ENCODE measurements at places on chromosomes 13 and 19. TPM values are rescaled to one million over a fixed set of nuclear protein-coding genes. Genes with fewer than 3 reads are reported as not detected.
A peak's percentile ranks its signal among the peaks of the same experiment; 100 is the strongest.

DNA sequence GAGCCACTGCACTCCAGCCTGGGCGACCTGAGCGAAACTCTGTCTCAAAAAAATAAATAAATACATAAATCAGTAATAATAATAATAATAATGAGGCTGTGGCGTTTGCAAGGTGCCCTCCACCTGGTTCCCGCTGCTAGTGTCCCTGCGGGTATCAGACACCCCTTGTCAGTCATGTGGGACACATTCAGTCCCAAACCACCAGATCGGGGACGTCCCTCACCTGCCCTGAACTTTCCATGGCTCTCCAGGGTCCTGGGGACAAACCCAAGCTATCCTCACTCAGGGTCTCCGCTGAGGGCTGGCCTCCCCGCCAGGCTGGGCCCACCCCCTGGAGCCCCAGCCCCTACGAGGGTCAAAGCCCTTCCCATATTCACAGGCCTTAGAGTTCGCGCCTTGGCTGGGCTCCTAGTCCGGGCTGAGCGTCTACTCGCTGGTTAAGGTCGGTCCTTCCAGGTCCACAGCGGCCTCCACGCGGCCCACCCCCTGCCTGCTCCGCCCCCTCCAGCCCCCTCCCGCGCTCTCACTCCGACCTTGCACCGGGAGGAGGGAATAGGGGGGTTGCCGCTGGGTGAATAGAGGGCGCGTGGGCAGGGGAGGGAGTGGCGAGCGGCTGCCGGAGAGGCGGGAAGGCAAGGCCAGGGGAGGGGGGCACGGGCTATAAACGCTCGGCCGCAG, 349 bp upstream of the KISS1R start:
- DNase-seq = no peak
- peak overlapping the region; percentile 18 for H3K4me3 ChIP-seq
- H3K27ac ChIP-seq = no peak overlapping the region
- no peaks in the 10 kb centered on the region for H3K27me3 ChIP-seq

DNA sequence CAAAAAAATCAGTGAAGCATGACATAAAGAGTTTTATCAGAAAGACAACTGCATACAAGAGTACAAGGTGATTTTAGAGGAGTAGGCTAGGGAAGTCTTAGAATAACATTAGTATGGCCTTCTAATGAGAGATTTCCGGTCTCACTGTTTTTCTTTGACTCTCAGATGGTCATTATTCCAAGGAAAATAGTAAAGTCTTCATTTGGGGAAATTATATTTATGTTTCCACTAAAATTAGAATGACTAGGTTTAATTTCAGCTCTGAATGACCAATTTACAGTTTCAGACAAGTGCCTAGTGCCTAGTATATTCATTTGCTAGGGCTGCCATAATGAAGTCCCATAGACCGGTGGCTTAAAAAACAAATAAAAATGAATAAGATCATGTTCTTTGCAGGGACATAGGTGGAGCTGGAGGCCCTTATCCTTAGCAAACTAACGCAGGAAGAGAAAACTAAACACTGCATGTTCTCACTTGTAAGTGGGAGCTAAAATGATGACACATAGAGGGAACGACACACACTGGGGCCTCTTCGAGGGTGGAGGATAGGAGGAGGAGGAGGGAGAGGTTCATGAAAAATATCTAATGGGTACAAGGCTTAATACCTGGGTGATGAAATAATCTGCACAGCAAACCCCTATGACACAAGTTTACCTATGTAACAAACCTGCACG, 303.1 kb downstream of the PCDH9 start:
- H3K36me3 ChIP-seq = no peaks in the 10 kb centered on the region
- DNase-seq = no peak
- H3K27ac ChIP-seq = no peak overlapping the region

- no peaks in the 10 kb centered on the region for H3K27me3 ChIP-seq
These were observed 216.3 kb downstream of the SLITRK6 start for GRCh38 chr13:85582890-85583289.

Gene SCEL
- total RNA-seq = not detected

GRCh38 chr19:1268226-1269064, 687 bp upstream of the CIRBP start:
- H3K27me3 ChIP-seq = peaks cover 4% of the 10 kb centered on the region
- peak overlapping the region; percentile 77 for H3K4me3 ChIP-seq
- H3K36me3 ChIP-seq = peaks cover 37% of the 10 kb centered on the region
- H3K4me1 ChIP-seq = peaks cover 60% of the 10 kb centered on the region

DNA sequence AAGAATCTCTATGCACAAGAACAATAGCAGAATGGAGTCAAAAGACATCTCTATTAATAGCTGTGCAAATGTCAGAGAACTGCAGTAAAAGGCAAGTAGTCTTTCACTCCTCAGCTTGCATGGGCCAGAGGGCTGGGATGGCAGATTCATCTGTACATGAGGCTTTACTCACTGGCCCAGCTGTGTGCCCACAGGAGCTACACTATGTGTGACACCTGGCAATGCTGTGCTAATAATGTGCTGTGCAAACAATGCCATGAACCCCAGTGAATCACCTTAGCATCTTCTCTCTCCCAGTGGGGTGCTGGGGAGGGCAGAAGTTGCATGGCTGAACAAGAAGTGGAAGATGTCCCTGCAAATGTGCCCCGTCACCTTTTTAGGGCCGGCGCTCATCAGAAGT, 73.1 kb downstream of the KL start:
- H3K36me3 ChIP-seq = no peaks in the 10 kb centered on the region
- H3K27me3 ChIP-seq = peaks cover 4% of the 10 kb centered on the region
- peaks cover 6% of the 10 kb centered on the region for H3K4me1 ChIP-seq
- no peak overlapping the region for H3K4me3 ChIP-seq
- H3K27ac ChIP-seq = no peak overlapping the region

GRCh38 chr19:37467608-37468090, 405 bp upstream of the ZNF569 start:
- DNase-seq = no peak
- H3K4me1 ChIP-seq = peaks cover 18% of the 10 kb centered on the region
- H3K36me3 ChIP-seq = peaks cover 43% of the 10 kb centered on the region
- no peaks in the 10 kb centered on the region for H3K27me3 ChIP-seq
- peak overlapping the region; percentile 96 for H3K27ac ChIP-seq

DNA sequence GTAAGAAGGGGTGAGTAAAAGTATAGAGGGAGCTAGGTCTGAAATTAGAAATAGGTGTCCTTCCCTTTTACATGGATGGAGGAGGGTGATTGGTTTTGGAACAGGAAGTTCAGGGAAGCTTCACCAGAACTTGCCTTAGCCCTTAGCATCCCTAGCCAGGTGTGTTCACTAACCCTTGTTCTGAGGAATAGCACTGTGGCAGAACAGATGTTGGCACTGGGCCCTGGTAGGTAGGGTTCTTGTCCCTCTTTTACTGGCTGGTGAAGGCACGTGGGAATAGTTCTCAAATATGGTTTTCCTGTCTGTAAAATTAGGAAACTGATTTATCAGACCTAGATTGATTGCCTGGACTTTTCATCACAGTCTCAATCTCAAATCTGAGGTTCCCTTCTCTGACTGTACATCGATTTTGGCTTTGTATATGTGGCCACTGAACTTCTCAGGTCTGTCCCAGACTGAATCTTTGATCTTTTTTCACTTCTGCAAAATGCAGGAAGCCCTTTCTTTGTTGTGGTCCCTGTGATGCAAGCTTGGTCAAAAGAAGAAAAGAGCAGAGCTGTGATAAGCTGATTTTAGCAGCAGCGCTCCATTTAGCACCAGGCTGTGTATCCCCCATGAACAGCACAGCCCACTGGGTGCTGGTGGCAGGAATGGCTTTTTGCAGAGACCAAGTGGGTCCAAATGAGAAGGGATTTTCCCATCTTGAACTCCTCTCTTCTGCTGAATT, 86.2 kb upstream of the HTR2A start:
- no peak for DNase-seq
- no peak overlapping the region for H3K4me3 ChIP-seq
- H3K36me3 ChIP-seq = no peaks in the 10 kb centered on the region
- H3K27me3 ChIP-seq = no peaks in the 10 kb centered on the region
- no peak overlapping the region for H3K27ac ChIP-seq
- H3K4me1 ChIP-seq = peaks cover 11% of the 10 kb centered on the region

DNA sequence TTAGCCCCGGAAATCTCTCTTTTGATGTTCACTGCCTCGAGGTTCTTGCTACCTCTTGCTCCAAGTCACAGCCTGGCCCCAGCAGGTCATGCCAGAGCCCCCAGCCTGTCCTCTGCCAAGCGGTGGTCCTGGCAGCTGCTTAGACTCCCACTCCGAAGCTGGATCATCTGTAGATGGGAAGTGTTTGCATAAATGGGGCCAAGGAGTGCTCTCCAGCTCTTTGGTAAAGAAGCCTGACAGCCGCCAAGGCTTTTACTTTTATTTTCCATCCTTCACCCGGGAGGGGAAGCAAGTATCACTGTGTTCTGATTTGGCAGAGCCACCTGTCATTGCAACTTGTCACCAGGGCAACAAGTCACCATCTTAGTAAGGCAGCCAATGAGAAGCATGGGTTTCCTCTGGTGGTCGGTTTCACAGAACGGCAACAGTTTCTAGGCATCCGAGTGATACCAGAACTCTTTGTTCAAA, 10.6 kb upstream of the RETN start:
- DNase-seq = peak; percentile 69
- peaks cover 24% of the 10 kb centered on the region for H3K4me1 ChIP-seq
- H3K27ac ChIP-seq = peak overlapping the region; percentile 87
- H3K4me3 ChIP-seq = peak overlapping the region; percentile 77
- no peaks in the 10 kb centered on the region for H3K36me3 ChIP-seq

GRCh38 chr13:109859898-109860297, 73.5 kb upstream of the IRS2 start:
- H3K36me3 ChIP-seq = no peaks in the 10 kb centered on the region
- H3K27me3 ChIP-seq = peaks cover 66% of the 10 kb centered on the region
- no peak for DNase-seq
- no peak overlapping the region for H3K27ac ChIP-seq
- H3K4me3 ChIP-seq = no peak overlapping the region
- H3K4me1 ChIP-seq = no peaks in the 10 kb centered on the region

Gene HCST
- 44.9 TPM for total RNA-seq

- no peaks in the 10 kb centered on the region for H3K27me3 ChIP-seq
- H3K4me1 ChIP-seq = no peaks in the 10 kb centered on the region
- DNase-seq = no peak
- H3K36me3 ChIP-seq = no peaks in the 10 kb centered on the region
These were observed 22.1 kb upstream of the F7 start for GRCh38 chr13:113083402-113084061.

Gene C13orf42
- total RNA-seq = not detected

Gene ZNF358
- 7.3 TPM for total RNA-seq

DNA sequence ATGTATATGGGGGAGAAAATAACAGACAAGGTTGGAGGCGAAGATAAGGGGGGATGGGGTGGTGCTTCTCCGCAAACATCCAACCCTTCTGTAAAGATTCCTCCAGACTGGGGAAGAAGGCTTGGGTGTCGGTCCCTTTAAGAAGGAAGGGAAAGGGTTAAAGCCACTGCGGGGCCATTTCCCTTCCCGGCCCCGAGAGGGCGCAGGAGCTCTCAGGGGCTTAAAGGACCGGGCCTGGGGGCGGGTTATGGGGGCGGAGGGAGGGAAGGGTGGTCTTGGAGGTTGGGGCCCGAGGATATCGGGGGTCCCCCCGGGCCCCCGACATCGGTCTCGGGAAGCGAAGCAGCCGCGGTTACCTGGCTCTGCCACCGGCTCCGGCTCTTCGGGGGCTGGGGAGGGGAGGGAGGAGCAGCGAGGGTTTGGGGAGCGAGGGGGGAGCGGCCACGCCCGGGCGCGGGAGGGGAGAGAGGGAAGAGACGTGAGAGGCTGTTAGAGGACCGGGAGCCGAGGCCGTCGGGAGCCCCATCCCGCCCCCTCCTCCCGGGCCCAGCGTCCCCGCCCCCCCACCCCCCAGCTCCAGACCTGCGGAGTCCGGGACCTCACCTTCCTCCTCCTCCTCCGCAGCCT, 2.8 kb downstream of the TNNT1 start:
- no peaks in the 10 kb centered on the region for H3K4me1 ChIP-seq
- no peak overlapping the region for H3K4me3 ChIP-seq
- H3K27ac ChIP-seq = no peak overlapping the region
- peaks cover 81% of the 10 kb centered on the region for H3K27me3 ChIP-seq

Gene IZUMO2
- total RNA-seq = not detected

Gene MBD3L2
- not detected for total RNA-seq

- H3K27me3 ChIP-seq = no peaks in the 10 kb centered on the region
- H3K4me1 ChIP-seq = no peaks in the 10 kb centered on the region
- no peak overlapping the region for H3K4me3 ChIP-seq
- no peak for DNase-seq
These were observed 198.6 kb downstream of the OXGR1 start for GRCh38 chr13:96795670-96796069.

Gene GZMM
- total RNA-seq = 49.0 TPM

- H3K4me3 ChIP-seq = peak overlapping the region; percentile 62
- peaks cover 48% of the 10 kb centered on the region for H3K4me1 ChIP-seq
- no peaks in the 10 kb centered on the region for H3K36me3 ChIP-seq
- H3K27me3 ChIP-seq = no peaks in the 10 kb centered on the region
- H3K27ac ChIP-seq = peak overlapping the region; percentile 72
These were observed 155.9 kb upstream of the KLF12 start for GRCh38 chr13:74289861-74290773.

- no peak for DNase-seq
- H3K36me3 ChIP-seq = peaks cover 60% of the 10 kb centered on the region
- no peaks in the 10 kb centered on the region for H3K27me3 ChIP-seq
- H3K4me3 ChIP-seq = no peak overlapping the region
- peaks cover 67% of the 10 kb centered on the region for H3K4me1 ChIP-seq
- peak overlapping the region; percentile 66 for H3K27ac ChIP-seq
These were observed 20.8 kb downstream of the PRAM1 start for GRCh38 chr19:8481616-8482015.

Gene CEACAM7
- total RNA-seq = not detected

All from activated naive CD8-positive, alpha-beta T cell treated with anti-CD3 and anti-CD28 coated beads for 36 hours (primary cell).